ENCODE measurements at places on chromosomes 1 and 21.
A peak's percentile ranks its signal among the peaks of the same experiment; 100 is the strongest.

DNA sequence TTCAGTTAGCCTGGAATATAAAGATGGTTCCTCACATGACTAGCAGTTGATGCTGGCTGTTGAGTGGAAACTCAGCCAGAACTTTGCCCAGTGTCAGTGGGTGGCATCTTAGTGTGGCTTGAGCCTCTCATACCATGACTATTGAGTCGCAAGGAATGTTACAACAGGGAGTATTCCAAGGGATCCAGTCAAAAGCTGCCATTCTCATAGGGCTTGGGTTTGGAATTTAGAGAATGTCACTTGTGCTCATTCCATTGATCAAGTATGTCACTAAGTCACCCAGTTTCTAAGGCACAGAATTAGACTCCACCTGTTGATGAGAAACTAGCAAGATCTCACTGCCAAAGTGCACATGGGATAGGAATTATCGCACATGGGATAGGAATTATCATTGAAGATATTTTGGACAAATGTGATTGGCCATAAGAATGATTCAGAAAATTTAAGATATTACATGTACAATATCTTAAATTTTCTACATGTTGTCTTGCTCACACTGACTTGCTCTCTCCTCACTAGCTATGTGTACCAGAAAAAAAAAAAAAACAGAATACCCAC is 1290.7 kb upstream of the ADGRL2 start:
- peak; percentile 2 for DNase-seq

DNA sequence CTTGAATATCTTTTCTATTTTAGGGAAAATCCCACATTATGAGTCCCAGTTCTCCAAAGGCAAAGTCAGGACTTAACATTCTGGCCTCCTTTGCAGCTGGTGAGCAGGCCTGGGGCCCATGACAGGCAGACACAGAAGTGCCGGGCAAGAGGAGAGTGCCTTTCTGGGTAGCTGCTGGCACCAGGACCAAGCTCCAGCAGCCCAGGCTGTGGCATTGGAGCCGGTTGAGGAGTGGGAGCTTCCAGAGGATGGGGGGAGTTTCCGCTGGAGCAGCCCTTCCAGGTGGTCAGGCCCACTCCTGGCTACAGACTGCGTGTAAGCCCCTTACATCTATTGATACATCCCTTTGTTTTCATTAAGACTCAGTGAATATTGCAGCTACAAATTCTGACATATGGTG is 123.9 kb downstream of the URB2 start:
- DNase-seq: no peak

- peak; percentile 96 for DNase-seq
Measured at GRCh38 chr1:172826096-172826741, 167.3 kb downstream of the FASLG start.

- DNase-seq: no peak
Measured at GRCh38 chr1:71930511-71930910, 351.8 kb downstream of the NEGR1 start.

GRCh38 chr1:169105434-169106094 is 926 bp upstream of the ATP1B1 start:
- no peak for DNase-seq

- peak; percentile 13 for DNase-seq
Measured at GRCh38 chr1:152533327-152533938, 19.2 kb downstream of the CRCT1 start.

DNA sequence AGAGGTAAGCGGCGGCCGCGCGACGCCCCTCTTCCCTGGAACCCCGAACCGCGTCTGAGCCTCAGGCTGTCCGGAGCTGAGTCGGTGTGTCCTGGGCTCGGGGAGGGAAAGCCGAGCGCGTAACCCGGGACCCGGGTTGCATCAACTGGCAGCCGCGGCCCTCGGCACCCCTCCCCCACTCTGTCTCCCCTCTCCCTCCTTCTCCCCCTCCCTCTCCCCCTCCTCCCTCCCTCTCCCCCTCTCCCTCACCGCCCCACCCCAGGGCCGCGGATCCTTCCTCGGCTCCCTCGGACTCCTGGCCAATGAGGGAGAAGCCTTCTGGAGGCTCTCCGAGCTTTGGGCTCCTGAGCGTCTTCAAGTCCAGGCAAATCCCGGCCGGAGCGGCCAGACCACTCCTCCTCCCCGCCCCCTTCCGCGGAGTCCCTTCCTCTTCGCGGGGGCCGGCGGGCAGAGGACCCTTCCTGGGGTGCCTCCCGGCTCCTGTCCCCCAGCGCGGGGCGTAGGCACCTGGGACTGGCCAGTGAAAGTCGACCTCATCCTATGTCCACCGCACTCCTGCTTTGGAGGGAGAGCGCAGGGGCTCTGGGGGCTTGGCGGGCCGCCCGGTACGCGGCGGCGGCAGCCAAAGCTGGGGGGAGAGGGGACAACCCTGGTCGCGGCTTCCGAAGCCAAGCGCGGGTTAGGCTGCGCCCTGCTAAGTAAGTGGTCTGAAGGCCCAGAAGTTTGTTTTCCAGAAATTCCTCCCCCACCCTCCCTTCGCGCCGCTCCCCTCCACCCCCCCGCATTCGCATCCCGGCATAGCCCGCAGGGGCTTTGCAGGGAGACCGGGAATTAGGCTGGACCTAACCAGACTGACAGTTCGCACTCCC is 850 bp downstream of the SESN2 start:
- DNase-seq: peak; percentile 71

- no peak for DNase-seq
Measured at GRCh38 chr1:27351541-27352107, 9.8 kb downstream of the SYTL1 start.
